Sigmoid colon (tissue), 7 donors: ENCODE measurements at places on chromosomes 2 and 18.

- DNase-seq, result no peak
These were observed 43.0 kb downstream of the MALT1 start for GRCh38 chr18:58714259-58714658.

GRCh38 chr2:7012141-7012764 lies 95.0 kb downstream of the RNF144A start:
- peak; percentile 84 for DNase-seq

DNA sequence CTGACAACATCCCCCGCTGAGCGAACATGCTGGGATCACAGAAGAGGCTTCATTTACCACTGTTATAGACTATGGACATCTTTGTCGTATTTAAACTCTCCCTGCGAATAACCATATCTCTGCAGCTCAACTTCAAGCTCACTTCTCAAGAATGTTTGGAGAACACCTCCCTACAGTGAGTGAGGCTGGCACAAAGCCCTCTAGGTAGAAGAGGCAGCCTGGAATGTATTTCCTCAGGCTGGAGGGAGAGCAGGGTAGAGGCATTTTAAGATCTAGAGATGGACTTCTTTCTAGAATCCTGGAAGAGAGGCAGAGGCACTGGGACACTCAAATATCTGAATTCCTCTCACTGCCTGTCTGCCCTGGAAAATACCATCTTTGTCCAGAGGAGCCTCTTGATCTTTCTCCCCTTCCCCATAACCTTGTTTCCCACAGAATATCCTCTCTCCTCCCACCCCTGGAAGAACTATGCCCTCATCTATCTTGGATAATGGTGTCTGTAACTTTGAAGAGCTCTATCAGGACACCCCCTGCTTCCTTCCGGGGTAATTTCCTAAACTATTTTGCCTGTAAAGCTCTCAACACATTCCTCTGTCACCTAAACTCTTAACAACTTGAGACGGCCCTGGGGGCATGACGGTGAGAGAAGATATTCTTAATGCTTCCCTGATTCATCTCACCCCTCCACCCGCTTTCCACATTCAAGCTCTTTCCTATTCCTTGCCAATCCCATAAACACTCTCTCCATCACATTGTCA lies 2.4 kb upstream of the ANTXR1 start:
- DNase-seq, result no peak

DNA sequence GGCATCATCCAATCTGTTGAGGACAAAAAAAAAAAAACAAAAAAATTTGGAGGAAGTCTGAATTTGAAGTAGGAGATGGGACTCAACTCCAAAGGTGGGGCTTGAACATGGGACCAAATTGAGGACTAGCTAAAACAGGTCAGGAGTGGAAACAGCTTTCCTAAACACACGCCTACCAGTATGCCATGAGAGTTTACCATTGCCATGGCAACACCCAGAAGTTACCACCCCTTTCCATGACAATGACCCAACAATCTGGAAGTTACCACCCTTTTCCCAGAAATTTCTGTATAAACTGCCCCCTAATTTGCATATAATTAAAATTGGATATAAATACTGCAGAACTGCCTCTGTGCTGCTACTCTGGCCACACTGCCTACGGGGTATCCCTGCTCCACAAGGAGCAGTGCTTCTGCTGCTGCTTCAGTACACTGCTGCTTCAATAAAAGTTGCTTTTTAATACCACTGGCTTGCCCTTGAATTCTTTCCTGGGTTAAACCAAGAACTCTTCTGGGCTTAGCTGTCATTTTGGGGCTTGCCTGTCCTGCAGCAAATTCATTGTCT lies 73.3 kb upstream of the FSIP2 start:
- no peak for DNase-seq

GRCh38 chr2:60808330-60808801 lies 52.3 kb downstream of the PAPOLG start:
- no peak for DNase-seq

DNA sequence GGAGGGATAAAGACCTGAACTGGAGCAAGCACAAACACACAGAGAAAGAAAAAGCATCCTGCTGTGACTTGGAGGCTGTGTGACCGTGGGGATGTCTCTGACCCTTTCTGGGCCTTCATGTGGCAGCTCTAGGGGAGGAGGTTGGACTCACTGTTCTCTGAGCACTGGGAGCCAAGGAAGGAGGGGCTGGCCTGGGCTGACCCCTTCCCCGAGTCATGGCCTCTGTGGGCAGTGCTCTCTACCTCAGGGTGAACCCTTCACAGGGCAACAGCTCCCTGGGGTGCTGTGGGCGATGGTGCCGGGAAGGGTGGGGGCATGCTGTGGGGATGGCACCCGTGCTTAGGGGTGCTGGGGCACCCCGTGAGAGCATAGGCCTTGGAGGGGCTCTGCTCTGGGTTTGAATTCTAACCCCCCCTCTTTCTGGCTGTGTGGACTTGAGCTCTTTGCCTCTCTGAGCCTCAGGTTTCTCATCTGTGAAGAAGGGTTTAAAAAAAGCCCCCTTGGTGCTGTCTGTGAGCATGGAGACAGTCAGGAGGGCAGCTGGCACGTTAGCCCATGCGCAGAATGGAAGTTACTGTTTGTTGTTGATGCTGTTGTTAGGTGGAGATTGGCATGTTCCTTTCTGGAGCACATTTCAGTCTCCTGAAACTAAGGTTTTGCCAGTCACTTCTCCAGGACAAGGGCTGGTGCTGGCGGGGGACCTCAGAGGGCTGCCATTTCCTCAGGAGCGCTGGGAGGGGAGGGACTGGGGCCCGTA lies 700 bp downstream of the TOGARAM2 start:
- peak; percentile 61 for DNase-seq

GRCh38 chr2:5945742-5946141 lies 253.6 kb downstream of the SOX11 start:
- no peak for DNase-seq

DNA sequence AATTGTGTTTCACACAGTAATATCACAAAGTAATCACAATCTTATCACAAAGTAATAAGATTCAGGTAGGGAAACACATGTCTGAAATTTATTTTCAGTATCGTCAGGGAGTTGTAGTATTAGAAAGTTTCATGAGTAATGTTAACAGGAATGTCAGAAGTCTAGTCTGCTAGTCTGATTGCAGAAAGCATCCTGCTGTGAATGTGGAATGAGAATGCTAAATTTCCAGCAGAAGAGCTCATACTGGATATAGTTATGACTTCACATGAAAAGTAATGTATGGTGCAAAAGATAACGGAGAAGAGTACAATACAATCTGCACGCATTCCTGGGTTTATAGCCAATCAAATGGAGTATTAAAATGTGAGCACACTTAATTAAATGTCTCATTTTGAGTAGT lies 494.7 kb upstream of the SETBP1 start:
- no peak for DNase-seq
